ENCODE measurements at places on chromosomes 13 and 19.

DNA sequence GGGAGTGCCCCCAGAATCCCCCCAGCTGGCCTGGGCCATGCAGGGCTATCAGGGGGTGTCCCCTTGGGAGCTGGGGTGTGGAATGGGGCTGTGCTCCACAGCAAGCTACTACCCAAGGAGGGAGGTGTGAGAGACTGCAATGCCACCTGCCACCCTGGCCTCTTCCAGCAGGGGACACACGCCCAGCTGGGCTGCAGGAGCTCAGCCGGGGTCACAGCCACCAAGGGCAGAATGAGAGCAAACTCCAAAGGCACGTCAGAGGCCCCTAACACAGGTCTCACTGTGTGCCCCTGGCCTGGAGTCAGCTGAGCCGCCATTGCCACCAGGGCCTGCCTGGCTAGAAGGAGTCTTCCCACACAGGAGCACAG lies 55.5 kb downstream of the MLLT1 start:
- DNase-seq: no peak

GRCh38 chr19:12564016-12564664 lies 12.9 kb upstream of the ZNF564 start:
- DNase-seq: peak; percentile 92

DNA sequence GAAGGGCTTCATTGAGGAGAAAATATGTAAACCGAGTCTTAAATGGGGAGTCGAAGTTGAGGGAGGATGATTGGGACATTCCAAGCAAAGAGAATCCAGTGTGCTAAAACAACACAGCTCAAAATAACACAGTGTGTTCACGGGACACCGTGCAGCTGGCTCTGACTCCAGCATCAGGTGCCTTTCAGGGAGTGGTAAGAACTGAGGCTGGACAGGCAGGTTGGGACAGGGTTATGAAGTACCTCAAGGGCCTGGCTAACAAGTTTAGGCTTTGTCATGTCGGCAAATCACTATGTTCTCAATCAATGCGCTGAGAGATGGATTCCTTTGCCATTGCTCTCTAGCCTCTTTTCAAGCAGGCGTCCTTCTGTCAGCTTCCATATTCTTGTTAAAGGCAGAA lies 27.5 kb upstream of the WDFY2 start:
- no peak for DNase-seq

DNA sequence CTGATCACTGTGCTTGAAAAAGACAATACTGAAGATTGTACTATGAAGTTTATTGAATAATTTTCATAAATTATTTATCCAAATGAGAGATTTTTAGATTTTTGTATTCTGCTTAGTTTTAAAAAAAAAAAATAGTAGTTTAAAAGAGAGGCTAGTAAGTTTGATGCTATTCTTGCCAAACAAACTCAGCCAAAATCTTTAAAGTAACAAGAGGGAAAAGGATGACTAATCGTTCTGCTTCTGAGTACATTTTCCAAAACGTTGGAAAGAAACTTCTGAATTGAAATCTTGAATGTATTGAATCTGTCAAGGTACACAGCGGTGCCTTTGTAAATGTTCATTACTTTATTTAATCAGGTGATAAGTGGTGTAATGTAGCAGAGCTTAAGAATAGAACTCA lies 34.4 kb downstream of the NUP58 start:
- no peak for DNase-seq

- no peak for DNase-seq
Observed at GRCh38 chr19:11612816-11613511, 15.7 kb downstream of the ZNF627 start.

GRCh38 chr19:48568345-48568886 lies 16.4 kb downstream of the SULT2B1 start:
- DNase-seq: no peak

- no peak for DNase-seq
Observed at GRCh38 chr13:104571161-104571892, 1505.1 kb upstream of the SLC10A2 start.

DNA sequence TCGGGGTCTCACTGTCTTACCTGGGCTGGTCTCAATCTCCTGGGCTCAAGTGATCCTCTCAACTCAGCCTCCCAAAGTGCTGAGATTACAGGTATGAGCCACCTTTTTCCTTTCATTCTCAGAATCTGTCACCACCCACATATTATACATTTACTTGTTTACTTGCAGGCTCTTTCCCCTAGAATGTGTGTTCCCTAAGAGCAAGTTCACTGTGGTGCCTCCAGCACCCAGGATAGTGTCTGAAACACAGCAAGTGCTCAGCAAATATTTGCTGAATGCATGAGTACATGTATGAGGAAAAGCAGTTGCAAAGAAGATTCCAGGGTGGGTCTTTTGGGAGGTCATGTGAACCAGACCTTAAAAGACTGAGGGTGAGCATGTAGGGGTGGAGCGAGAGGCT lies 96.8 kb downstream of the RGCC start:
- no peak for DNase-seq

DNA sequence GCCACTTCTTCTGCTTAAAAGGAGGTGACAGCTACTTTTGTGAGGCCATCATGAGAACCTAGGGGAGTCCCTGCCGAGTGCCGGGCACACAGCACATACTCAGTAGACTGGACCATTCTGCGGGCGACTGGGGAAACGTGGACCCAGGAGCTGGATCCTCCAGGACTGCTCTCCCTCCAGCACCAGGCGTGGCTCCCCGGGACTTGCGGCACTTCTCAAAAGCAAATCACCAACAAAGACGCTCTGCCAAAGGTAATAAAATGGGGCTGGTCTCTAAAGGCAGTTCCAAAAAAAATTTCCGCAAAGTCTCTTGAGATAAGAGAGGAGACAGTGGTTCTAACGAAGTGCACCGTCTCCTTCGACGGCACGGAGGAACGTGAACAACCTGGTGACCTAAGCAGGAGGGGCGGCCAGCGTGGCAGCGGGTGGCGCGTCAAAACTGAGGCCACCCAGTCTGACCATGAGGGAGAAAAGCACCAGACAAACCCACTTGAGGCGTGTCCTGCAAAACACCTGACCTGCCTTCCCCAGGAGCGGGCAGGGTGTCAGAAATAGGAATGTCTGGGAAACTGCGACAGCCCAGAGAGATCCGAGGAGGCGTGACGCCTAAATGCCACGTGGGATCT lies 1.4 kb upstream of the TMPRSS9 start:
- DNase-seq: no peak

GRCh38 chr13:35836446-35836845 lies 294.7 kb downstream of the DCLK1 start:
- no peak for DNase-seq

- no peak for DNase-seq
Observed at GRCh38 chr13:112658808-112659207, 31.0 kb upstream of the ATP11A start.

DNA sequence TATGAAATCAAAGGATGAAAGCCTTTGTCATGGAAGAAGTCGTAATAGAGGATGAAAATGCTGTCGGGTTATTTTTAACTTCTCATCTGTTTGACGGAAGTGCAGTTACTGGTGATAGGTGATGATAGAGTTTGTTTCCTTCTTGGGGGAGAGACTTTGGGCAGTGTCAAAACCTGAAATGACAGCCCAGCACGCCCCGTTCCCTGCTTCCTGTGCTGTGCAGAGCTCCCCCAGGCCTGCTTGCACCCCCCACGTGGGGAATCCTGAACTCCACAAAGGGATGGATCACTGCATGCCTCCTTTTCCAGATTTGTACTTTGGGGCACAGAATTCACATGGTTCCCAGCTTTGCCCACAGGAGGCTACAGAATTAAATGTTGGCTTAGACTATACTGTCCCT lies 102.7 kb downstream of the ATP11A start:
- DNase-seq: no peak

- DNase-seq: no peak
Observed at GRCh38 chr13:24147570-24147963, 13.0 kb upstream of the SPATA13 start.

DNA sequence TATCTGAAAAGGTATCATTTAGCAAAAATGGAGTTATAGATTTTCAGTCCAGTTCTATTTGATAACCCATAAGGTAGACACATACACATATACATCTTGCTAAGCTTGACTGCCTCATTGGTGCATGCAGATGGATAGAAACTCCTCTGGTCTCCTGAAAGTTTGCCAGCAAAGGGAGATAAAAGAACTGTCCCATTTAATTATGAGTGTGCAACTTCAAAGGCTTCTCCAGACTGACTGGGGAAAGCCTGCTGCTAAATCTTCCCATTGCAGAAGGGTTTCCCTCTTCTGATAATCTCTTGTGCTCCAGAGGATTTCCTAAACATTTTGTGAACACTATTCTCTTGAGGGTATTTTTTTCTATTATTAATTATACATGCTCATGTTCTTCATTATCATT lies 131.9 kb downstream of the ITGBL1 start:
- no peak for DNase-seq

DNA sequence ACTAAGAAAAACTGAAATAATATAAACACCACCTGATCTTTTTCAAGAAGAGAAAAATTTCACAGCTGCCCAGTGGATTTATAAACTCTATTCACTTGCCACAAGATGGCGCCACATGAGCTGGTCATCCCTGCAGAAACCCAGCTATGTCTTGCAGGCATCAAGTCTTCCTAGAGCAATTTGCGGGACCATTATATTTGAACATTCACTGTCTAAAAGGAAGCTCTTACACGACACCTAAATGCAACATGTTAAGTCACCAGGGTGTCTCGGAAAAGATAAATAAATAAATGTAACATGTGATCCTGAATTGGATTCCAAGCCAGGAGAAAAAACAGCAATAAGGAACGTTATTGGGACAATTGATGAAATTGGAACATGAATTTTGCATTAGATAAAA lies 20.3 kb upstream of the AKT2 start:
- DNase-seq: peak; percentile 84

- peak; percentile 43 for DNase-seq
Observed at GRCh38 chr13:45119469-45119990, 780 bp upstream of the GTF2F2 start.

DNA sequence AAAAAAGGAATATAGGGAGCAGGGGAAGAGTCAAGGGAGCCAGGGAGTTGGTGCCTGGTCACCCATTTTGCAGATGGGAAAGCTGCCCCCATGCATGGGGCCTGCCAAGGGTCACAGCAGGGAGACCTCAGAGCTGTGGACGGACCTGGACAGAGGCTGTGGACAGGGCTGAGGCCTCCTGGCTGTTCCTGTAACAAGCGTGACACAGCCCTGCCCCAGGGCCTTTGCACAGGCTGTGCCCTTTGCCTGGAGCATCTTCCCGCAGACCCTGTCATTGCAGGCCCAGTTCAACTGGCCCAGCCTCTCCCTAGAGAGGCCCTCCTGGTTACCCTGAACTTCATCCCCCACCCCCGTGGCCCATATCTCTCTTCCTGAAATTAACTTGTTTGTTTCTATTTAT lies 6.4 kb downstream of the TNFAIP8L1 start:
- DNase-seq: no peak
